ENCODE measurements at places on chromosomes 4 and X.
A peak's percentile ranks its signal among the peaks of the same experiment; 100 is the strongest.

GRCh38 chr4:154367659-154368058 lies 123.9 kb downstream of the DCHS2 start:
- DNase-seq: no peak

- DNase-seq: peak; percentile 68
These were observed at the start of gene ARL9 for GRCh38 chr4:56505269-56506130. TSS of gene ARL9 (plus strand) at chr4:56505791. CDS start at chr4:56505863, 72 bp downstream.

DNA sequence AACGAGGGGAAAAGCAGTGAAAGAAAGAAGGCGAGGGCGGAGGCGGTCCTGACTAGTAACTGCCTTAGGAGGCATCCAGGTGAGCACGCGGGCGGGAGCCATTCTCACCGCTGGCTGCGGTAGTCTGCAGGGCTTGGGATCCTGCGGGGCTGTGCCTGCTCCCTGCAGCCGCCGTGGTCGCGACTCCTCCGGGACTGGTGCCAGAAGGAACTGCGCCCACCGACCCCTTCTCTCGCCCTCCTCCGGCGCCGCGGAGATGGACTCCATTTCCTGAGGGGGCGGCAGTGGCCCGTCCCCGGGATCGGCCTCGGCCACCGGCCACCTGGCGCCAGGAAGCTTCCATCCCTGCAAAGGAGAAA lies 543 bp downstream of the NFXL1 start:
- DNase-seq: peak; percentile 46

DNA sequence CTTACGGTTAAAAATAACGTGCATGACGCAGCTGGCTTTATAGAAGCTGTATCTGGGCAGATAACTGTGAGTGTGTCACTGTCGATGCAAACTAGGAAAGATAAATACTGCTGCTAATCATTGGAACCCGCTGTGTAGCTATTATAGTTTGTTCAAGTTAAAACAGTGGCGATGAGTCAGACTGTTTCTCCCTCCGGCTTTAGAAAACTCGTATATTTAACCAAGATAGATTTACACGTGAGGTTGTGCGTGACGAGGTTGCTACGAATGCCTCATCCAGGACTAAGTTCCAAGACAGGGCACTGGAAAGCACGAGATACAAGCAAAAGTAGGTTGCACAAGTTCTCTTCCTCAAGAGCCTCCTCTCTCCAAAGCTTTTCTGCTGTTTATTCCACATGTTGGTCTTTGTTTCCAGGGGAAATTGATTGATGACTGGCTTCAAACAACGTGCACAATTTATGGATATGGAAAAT lies 270.7 kb downstream of the FBXW7 start:
- DNase-seq: no peak

- no peak for DNase-seq
These were observed 13.5 kb downstream of the AMER1 start for GRCh38 chrX:64192040-64192439.

- DNase-seq: no peak
These were observed 646 bp downstream of the ABCB7 start for GRCh38 chrX:75155447-75155826.

- peak; percentile 71 for DNase-seq
These were observed at the start of gene IL2RG for GRCh38 chrX:71111141-71111843. TSS of gene IL2RG (minus strand) at chrX:71111577. CDS start at chrX:71111539, 38 bp downstream.

DNA sequence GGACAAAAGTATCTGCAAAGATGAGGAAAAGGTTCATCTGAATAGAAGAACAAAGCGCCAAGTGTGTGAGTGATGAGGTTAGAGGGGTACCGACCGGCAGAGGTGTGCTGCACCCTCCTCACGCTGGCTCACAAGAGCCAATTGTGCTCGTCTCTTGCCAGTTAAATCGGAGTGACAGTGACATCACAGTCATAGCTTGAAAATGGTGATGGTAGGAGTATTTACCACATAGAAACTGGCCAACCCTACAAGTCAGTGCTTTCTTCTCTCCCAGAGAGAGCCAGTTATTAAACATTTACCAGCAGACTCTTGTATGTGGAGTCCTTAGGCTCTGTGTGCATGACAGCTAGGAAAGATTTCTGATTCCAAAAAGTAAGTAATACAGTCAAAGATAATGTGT lies 32.4 kb downstream of the CLDN22 start:
- DNase-seq: no peak

DNA sequence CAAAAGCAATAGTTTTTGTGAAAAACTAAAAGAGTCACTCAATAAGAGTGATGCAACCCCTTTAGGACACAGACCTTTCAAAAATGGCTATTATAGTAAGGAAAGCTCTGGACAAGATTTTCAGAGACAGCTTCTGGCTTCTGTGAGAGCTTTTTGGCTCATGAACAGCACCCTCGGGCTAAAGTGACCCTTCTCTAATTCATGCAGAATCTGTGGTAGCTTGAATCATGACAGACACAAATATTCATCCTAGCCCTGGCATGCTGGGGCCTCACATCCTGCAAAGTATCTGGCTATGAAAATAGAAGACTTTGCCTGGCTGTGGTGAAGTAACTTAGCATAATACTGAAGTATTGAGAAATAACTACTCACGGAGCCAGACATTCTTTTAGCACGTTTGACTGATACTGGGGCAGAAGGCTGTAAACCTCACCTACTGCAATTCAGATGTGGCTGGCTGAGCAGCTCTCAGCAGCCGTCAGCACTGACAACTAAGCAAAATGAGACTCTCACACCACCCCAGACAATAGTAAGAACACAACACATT lies 327.3 kb downstream of the MAPK10 start:
- no peak for DNase-seq

All from activated naive CD4-positive, alpha-beta T cell treated with anti-CD3 and anti-CD28 coated beads, Interleukin-2, amount 50 U/mL, for 16 hours (primary cell).